Stimulated activated CD4-positive, alpha-beta T cell treated with anti-CD3 and anti-CD28 coated beads, TNF-alpha, amount 100 ng/mL, for 24 hours (primary cell): ENCODE measurements at places on chromosomes 1 and 21.

GRCh38 chr1:231252336-231252735 lies 11.3 kb downstream of the GNPAT start:
- no peak for DNase-seq

DNA sequence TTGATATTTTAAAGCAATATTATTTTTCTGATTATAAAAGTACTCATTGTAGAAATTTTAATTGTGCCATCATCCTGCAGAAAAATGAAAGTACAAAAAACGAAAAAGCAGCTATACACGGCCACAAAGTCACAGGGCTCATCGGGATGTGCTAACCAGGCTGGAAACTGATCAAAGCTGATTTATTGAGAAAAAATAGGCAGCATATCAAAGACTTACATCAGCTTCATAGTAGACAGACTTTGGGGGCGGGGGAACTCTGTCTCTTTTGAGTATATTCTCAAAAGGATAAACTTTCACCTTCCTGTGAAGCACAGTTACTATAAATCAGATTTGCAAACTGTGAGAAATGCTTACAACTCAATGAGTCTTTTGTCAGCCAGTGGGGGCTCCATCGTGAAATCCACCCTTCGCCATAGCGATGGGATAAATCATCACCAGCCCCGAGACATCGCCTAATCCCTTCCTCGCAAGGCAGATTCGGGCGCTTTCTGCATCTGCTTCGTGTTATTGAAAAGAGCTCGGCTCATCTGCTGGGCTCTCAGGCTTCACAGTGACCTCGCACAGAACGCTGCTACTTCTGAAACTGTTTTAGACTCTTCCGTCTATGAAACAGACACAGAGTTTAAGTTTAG lies 69.2 kb upstream of the ERG start:
- DNase-seq, result no peak

GRCh38 chr21:45926281-45926680 lies 55.3 kb upstream of the COL6A1 start:
- DNase-seq, result no peak

- no peak for DNase-seq
Observed at GRCh38 chr1:111496398-111496797, 7.0 kb downstream of the ADORA3 start.

- DNase-seq, result no peak
Observed at GRCh38 chr1:237570530-237570929, 320.2 kb downstream of the ZP4 start.
